ENCODE measurements at places on chromosomes 1 and 21.

- DNase-seq, result no peak
Observed at GRCh38 chr1:110264430-110264829, 54.3 kb downstream of the KCNC4 start.

- DNase-seq, result no peak
Observed at GRCh38 chr1:188941986-188942385, 1535.7 kb downstream of the BRINP3 start.

GRCh38 chr1:82578086-82578726 lies 777.5 kb downstream of the ADGRL2 start:
- DNase-seq, result no peak

DNA sequence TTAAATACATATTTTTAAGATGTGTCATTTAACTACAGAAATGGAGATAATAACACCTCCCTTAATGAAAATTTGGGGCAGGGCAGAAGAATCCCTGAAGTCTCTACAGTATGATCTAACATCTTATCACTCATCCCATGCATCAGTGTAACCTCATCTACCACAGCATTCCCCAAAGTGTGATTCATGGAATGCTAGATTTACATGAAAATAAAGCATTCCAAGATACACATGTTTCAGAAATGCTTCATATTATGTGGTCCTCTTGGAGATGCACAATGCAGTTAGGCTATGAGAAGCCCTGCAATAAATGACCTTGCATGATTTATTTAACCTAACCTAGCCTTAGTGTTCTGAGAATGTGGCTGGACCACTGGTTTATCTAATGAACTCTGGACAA lies 166.9 kb upstream of the SYT6 start:
- DNase-seq, result no peak

GRCh38 chr1:245378311-245378722 lies 223.5 kb downstream of the KIF26B start:
- DNase-seq, result no peak

DNA sequence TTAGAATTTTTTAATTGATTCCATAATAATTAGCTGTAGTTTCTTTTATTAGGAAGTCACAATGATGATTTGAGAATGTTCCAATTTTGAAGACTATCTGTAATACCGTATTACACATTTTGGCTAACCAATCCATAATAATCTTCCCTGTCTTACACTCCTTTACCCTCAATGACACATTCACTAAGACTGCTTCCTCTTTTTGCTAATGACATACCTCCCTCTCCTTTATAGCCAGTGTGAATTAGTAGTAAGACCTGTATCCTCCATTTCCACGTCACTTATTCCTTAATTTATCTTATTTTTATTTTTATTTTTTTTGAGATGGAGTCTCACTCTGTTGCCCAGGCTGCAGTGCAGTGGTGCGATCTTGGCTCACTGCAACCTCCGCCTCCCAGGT lies 10.1 kb downstream of the KDM1A start:
- DNase-seq, result no peak

DNA sequence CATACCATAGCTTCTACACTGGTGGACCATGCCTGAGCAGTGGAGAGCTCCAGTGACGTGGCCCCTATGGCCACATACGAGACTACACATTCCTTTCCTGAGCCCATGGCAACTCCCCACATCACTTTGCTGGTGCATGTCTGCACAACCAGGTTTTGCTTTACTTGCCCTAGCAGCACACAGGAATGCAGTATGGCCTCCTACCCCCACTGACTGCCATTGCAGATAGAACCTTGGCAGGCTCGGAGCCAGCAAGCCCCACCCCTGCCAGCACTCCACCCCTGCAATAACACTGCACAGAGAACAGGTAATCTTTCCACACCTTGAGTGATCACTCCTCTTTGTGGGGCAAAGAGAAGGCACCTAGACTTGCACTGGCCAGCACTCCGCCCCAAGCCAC lies 531.9 kb upstream of the CAMK1G start:
- no peak for DNase-seq

GRCh38 chr1:7218210-7218832 lies 433.1 kb downstream of the CAMTA1 start:
- DNase-seq, result no peak

- DNase-seq, result no peak
Observed at GRCh38 chr1:17005365-17005740, 6.4 kb downstream of the ATP13A2 start.

- DNase-seq, result no peak
Observed at GRCh38 chr21:42044871-42045495, 26.1 kb upstream of the UMODL1 start.

GRCh38 chr21:45944601-45945000 lies 37.0 kb upstream of the COL6A1 start:
- no peak for DNase-seq

- DNase-seq, result no peak
Observed at GRCh38 chr1:149963358-149963757, 26.7 kb upstream of the MTMR11 start.

- DNase-seq, result peak; percentile 37
Observed at GRCh38 chr1:19390901-19391595, 78.9 kb downstream of the SLC66A1 start.

DNA sequence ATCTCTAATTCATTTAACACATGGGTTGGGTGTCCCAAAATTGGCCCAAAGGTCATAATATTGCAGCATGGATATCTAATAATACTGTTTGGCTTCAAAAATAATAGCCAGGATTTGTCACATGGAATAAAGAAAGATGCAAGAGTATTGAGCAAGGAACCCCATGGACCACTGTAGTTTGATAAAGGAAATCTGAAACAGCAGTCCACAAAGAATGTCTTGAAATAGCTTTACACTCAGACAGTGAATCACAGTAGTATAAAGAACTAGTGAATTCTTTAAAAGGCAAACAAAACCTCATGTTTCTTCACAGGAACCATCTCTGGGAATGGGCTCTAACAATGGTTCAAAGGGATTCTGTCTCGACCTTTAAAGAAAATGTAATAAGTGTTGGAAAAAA lies 576.1 kb upstream of the ZRANB2 start:
- no peak for DNase-seq

DNA sequence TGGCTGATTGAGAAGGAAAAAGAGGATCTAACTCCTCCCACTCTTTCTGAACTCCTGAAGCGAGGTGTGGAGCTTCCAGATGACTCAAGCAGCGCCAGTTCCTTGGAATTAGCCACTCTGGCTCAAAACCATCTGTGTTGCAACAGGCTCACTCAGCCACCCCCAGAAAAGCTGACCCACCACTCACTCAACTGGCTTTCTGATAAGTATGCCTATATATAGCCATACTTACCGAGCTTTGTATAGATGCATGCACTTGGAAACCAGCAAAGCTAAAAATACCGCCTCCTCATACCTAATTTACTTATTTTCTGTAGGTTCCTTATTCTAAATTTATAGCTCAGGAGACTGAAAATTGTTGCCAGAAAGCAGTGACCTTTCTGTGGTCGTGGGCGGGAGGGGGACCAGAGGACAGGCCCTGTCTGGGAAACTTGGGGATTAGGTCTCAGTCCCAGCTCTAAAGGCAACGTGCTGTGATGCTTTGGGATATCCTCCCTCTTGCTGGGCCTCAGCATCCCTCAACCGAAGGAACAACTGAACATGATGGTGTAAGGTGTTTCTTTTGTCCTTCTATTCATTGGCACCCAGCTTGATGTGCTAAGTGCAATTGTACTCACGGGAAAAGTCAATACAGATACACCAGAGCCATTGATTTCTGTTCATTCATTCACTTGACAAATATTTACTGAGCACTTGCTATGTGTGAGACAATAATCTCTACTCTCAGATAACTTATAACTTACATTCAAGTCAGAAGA lies 65.7 kb downstream of the NENF start:
- DNase-seq, result no peak

- no peak for DNase-seq
Observed at GRCh38 chr1:51433269-51433971, 85.6 kb downstream of the EPS15 start.

GRCh38 chr1:231628207-231628876 lies 1.8 kb downstream of the DISC1 start:
- DNase-seq, result peak; percentile 35

- no peak for DNase-seq
Observed at GRCh38 chr1:16324456-16324890, 27.8 kb downstream of the FBXO42 start.

- DNase-seq, result no peak
Observed at GRCh38 chr1:89519779-89520358, 4.8 kb upstream of the LRRC8B start.

GRCh38 chr1:246549665-246550064 lies 16.4 kb downstream of the TFB2M start:
- no peak for DNase-seq

DNA sequence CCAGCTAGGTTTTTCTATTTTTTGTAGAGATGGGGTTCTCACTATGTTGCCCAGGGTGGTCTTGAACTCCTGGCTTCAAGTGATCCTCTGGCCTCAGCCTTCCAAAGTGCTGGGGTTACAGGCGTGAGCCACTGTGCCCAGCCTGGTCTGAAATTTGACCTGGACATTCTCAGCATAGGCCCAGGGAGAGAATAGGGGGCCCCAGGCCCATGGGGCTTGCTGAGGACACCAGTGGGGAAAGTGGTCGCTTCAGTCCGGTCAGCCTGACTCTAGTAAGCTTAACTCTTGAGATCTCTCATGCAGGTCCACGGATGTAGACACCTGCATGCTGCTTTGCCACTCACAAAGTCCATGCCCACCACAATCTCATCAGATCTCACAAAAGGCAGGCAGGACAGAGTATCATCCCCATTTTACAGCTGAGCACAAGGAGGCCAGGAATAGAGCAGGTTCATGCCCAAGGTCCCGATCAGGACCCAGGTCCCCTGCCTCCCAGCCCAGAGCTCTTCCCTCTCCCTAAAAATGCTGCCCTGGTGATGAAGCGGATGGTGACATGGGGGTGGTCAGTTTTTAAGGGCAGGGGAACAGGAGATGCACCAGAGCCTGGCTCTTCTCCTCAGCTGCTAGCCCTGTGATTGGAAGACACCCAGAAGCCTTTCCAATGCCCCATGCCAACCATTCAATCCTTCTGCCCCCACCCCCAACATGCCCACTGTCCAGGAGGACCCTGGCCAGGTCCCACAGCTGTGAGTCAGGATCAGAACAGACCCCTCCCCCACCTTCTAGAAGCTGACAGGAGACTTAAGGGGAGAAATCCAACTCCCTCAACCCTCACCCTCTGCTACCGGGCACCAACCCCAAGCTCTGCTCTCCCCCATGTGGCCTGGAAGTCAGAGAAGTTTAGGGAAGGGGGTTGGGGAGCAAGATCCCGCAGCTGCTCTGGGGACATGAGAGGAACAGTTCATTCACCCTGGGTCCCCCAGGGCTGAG lies 1.8 kb downstream of the FHL3 start:
- DNase-seq, result no peak

DNA sequence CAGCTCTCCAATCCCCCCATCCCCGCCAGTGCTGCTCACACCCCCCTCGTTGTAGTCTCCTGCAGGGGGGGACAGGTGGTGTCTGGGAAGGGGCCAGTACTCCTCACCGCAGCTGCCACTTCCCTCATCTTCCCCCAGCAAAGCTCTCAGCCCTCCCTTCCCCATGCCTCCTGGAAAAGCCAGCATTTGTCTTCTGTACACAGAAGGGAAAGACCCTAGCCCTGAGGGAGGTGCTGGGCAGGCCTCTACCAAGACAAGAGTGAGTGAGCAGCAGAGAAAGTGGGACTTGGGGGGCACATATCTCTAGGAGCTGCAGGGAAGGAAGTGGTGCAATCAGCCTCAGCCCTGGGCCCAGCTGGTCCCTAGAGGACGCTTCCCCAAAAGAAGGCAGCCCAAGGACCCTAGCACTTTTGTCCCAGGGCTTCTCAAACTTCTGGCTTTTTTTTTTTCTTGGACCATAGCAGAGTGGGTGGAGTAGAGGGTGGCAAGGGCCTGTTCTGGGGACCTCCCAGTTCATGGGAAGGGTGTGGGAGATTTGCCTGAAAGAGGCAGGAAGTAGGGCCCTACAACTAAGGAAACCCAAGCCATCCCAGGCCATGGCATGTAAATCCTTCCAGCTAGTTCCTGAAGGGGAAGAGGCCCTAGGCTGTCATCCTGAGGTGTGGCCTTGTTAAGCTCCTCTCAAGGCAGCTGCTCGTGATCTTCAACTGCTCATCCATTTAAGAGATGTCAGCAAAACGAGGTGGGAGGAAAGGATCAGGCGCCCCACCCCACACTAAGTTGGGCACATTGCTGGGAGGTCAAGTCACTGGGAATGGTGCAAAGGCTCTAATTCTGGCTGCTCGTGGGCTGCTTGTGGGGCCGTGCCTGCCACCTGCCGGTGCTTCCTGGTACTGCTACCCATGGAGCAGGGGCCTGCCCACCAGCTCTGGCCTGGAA lies 12.6 kb downstream of the ZC3H12A start:
- peak; percentile 74 for DNase-seq

DNA sequence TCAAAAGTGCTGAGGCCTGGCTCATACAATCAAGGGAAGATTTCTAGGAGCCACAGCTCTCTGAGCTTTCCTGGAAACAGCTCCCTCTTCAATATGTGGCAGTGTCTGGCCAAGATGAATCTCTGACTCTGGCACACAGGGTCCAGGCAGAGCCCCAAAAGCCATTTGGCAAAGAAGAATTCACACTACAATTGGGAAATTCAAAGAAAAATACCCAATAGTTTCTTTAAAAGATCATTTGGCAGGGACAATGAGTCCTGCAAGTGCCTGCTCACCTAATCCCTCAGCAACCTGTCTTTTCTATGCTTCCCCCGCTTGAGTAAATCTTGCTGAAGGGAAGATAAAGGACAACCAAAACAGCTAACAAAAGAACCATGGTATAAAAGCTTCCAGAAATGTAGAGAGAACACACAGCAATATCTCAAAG lies 124.6 kb downstream of the TGFBR3 start:
- no peak for DNase-seq

GRCh38 chr1:31031330-31032143 lies 34.0 kb downstream of the PUM1 start:
- DNase-seq, result no peak

DNA sequence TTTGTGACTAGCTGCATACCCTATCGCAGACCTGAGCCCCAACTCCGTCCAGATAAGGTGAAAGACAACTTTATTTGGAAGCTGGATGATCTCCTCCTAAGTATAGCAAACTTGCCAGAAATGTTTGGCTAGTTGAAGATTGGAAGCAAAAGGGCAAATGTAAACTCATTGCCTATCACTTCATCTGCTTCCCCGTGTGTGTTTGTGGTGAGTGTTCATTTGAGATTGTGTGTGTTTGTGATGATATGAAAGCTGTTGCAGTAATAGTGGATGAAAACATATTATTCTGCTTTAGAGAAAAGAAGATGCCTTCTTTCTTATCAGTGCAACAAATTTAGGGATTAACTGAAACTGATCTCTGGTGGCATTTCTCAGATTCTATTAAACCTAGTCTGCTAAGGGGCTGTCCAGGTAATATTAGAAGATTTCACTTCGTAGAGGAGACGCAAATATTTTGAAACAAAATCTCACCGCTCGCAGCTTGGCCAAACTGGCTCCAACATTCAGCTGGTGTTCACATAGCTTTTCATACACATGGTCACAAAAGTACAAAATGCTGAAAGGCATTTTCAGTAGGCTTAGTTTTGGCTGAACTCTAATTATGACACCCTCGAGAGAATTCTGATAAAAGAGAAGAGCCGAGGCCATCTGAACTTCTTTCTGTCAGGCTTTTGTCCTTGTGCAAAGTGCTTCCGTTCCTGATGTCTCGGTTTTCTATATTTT lies 1.1 kb downstream of the TBX19 start:
- DNase-seq, result no peak
